Bronchial epithelial cell (primary cell): ENCODE measurements at places on chromosomes 1 and 21.

DNA sequence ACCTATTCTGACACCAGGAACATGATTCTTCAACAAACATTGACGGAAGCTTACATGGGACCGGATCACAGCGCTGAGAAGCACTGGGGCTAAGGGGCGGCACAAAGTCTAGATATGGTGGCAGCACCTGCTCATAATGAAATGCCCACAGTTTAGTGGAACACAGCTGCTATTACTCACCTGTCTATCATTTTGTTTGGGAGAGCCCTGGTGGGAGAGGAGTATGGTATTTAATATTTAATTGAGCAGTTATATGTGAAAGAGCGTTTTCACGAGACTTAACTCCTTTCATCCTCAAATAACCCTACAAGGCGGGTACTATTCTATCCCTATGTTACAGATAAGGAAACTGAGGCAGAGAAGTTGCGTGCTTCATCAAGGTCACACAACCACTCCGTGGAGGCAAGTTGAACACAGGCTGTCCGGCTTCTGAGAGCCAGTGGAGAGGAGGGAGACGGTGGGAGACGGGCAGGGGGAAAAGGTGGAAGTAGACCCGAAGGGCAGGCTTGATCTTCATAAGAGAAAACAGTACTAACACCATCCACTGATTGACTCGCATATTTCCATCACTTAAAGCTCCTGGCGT is 790 bp upstream of the TSNAX start:
- DNase-seq = no peak

DNA sequence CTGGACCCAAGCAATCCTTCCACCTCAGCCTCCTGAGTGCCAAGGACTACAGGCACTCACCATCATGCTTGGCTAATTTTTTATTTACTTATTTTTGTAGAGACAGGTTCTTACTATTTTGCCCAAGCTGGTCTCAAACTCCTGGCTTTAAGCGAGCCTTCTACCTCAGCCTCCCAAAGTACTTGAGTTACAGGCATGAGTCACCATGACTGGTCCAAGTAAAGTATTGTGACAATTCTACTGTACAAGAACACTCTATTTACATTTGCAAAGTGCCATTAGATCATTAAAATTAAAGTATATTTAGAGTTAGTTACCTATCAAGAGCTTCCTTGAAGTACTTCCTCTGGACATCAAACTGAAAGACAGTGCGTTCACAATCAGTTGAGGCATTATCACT is 44.8 kb downstream of the NRDC start:
- DNase-seq = peak; percentile 49

GRCh38 chr1:192005976-192006375 is 152.3 kb upstream of the RGS18 start:
- DNase-seq = no peak

- DNase-seq = peak; percentile 28
These were observed 1.9 kb downstream of the DHRS3 start for GRCh38 chr1:12615865-12616708.

DNA sequence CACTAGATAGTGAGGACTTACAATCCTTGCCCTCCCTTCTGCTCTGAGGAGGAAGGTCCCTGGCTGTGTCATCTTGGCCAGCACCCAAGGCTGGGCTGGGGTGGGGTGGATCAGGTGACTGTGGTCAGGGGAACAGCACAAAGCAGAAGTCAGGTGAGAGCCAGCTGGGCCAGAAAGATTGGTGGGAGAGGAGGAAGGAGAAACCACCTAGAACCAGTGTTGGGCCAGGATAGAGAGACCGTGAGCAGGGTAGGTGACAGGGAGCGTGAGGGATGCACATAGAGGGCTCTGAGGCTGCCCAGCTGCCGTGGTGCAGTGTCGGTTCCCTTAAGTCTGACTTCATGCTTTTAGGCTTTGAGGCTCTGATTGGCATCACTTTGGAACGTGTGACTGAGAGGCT is 22.7 kb downstream of the NCF2 start:
- DNase-seq = peak; percentile 85

DNA sequence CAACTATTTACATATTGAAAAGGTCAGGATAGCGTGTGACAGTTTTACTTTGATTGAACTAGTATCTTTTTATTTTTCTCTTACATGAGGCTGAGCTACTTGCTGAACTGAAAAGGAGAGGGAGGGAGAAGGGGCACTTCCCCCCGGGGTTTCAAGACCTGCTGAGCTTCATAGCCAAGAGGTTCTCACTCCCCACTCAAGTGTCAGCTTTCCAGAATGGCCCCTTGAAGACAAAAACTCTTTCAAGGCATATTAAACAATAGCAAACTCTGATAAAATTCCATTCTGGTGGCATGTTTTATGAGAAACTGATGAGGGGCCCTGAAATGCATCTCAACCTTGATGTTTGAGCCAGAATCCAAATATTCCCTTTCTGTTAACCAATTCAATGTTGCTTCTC is 143.0 kb downstream of the KAZN start:
- DNase-seq = no peak

GRCh38 chr21:30839304-30839703 is 9.7 kb upstream of the KRTAP7-1 start:
- DNase-seq = peak; percentile 35

DNA sequence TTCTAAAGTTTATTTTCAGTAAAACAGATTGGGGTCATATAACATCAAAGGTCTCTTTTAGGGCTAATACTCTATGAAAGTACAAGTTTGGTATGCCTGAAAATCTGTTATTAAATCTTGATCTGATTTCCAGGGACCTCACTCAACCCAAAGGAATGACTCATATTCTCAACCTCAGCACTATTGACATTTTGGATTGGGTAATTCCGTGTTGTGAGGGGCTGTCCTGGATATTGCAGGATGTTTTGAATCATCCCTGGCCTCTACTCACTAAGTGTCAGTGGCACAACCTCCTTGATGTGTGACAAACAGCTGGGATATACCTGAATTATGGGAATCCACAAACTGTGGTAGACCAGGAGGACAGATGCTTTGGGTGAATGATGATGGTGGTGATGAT is 51.5 kb upstream of the CYP2J2 start:
- peak; percentile 61 for DNase-seq

DNA sequence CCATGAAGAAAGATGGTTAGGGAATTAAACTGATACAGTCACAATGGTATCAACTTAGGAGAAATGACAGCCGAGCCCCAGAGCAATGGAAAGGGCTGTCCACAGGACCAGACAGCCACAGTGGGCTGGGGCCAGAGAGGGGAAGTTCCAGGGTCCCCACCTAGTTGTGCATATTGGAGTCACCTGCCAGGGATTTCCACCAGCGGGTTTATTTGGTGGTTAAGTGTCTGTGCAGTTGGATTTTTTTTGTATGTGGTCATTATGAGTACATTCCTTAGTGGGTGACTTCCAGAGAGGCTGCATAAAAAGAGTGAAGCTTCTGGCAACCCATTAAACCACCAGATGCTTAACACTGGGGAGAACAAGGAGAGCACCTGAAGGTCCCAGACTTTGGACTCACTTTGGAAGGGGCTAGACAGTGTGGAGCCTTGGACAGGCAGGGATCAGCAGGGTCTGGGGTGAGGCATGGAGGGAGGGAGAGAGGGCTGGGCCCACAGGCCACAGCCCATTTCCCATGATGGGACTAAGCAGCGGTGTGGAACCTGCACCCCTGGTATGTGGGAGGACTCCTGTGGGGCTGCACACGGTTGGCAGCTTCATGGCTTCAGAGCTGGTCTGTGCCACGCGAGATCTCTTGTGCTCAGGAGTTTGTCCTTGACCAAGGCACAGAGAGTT is 7.8 kb upstream of the PTTG1IP start:
- DNase-seq = peak; percentile 31

GRCh38 chr1:40197656-40198055 is 36.5 kb downstream of the RLF start:
- no peak for DNase-seq

GRCh38 chr1:235642011-235642942 is 7.3 kb downstream of the GNG4 start:
- peak; percentile 30 for DNase-seq

- DNase-seq = no peak
These were observed 20.5 kb downstream of the HSPG2 start for GRCh38 chr1:21916447-21917238.

DNA sequence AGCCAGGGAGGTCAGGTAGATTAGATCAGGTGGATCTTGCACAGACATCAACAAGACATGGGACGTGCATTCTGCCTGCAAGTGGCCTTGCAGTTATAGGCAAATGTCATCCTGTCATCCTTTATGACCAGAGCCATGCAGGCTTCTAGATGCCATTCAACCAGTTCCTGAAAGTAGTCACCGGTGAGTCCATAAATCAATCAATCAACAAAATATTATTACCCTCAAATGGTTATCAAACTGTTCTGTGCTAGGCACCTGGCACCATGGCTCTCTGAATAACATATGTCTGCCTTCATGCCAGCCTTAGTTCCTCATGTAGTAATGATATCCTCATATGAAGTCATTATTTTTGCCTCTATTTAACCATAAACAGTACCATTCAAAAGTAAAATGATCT is 146.9 kb downstream of the TOMM20 start:
- no peak for DNase-seq

- no peak for DNase-seq
These were observed 25.1 kb downstream of the C2CD2 start for GRCh38 chr21:41928621-41929220.

DNA sequence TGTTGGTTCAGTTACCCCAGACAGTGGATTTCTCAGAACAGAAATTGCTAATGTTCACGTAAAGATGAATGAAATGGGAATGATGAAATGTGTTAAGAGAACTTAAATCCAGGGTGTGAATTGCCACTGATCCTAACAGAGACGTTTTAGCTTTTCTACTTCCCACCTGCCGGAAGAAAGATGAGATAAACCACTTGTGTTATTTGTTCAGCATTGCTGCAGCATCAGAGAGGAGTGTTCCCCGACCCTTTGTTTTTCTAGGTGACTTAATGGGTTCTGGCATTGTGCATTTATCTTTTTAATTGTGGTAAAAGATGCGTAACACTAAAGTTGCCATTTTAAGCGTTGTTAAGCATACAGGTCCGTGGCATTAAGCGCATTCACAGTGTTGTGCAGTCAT is 122.3 kb downstream of the GALNT2 start:
- no peak for DNase-seq

DNA sequence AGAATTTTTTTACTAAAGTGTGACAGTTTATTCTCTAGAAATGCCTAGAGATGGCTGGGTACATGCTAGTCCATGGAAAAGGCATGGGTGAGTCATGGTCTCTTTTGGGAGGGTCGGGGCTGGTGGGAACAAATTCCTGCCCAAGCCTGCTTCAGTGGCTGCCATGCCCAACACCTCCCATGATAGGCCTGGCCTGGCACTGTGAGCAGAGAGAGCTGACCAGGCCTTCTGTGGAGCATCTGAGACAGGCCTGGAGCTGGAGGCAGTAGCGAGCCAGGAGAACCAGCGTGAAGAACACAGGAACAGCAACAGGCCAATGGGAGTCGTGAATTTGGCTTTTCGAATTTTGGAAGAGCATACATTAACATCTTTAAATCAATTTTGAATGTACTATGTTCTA is 209.2 kb downstream of the SDCCAG8 start:
- DNase-seq = no peak

GRCh38 chr1:11328444-11328843 is 55.4 kb downstream of the UBIAD1 start:
- no peak for DNase-seq

DNA sequence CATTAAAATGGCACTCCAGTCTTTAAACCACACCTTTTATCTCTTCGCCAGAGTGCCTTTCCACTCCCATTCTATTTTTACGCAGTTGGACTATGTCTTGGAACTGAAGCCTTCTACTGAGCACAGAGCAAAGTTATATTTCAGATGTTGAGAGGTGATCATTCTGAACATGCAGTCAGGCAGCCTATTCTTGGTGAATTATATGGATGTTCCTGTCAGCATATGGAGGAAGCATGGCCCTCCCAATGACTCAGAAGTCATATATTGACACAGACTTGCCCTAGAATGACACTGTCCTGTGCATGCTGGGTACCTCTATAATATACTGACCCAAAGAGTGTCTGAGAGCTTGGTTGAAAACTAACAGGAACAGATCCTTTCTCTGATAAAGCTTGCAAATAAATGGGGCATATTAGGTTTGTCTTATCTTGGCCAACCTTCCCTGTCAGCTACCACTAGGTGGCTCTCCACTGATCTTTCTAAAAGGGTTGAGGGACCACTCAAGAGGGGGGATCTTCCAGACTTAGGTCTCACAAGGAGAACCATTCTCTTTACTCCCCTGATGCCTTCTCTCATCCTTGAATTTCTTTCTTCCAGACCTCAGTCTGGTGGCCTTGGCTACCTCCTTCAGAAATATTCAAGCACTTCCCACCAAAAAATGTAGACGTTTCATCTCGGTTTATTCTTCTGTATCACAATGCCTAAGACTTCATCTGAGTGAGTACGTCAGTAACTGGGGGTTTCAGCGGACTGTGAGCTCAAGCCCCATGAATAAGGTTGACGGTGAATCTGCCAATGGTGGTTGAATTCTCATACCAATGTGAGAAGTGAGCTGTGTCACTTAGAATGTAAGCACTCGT is 11.8 kb upstream of the ALG14 start:
- peak; percentile 36 for DNase-seq

GRCh38 chr1:163120372-163120771 is 51.2 kb downstream of the RGS4 start:
- no peak for DNase-seq
